ENCODE measurements at places on chromosomes 4 and X.
A peak's percentile ranks its signal among the peaks of the same experiment; 100 is the strongest.

- no peak for DNase-seq
These were observed 180.6 kb downstream of the RNF150 start for GRCh38 chr4:140952717-140953116.

DNA sequence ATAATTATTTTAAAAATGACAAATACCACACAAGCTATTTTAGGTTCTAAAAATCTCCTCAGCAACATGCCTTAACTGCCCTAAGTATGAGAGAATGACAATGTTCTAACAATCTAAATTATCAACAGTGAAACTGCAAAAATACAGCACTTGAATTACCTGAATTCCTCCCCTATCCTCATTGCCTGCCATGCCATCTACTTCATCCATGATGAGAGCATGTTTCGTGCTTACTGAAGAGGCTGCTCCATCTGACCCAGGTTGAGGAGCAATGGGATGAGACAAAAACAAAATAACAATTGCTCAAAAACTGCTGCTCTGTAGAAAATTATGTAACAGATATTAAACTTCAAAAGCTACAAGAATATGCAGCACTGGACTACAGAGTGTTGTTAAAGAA lies 63.3 kb downstream of the RFC1 start:
- DNase-seq = no peak

DNA sequence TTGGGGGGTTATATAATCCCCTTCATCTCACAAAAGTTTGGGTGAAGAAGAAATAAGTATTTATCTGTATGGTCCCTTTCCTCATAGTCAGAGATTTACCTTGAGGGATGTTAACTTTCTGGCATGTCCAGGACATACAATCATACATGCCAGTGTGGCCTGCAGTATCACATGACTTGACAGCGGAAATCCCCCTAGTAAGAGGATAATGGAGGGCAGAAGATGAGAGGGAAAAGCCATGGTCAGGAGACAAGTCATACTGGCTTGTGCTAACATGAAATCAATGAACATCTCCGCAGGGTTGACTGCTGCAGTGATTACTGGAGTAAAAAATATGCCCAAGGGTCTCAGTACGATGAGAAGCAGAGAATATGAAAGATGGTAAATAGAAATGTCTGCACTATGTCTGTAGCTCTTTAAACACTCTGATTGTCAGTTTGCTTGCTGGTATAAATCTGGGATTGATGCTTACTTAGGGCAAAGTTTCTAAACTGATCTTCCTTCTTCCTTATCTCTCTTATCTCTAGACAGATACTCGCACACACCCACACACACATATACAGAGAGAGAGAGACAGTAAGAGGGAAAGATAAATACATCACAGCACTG lies 1385.6 kb upstream of the ADGRL3 start:
- no peak for DNase-seq

GRCh38 chr4:159071178-159071968 lies 31.5 kb upstream of the RAPGEF2 start:
- no peak for DNase-seq

DNA sequence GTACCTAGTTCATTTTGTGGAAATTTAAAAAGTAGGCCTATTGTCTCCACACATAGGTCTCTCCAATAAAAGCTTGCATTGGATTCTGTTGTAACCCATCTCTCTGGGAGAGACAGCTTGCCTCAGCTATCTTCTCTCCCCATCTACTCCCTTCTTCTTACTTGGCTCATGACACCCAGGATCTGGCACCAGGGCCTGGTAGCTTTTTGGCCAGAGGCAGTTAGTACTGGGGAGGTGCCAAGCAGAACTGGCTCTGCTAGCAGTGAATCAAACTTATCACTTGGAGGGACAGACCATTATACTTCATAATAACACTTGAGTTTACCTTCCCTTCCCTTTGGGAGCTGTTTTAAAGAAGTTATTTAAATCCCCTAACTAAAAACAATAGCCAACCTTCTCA lies 31.8 kb downstream of the PLAC1 start:
- DNase-seq = no peak

DNA sequence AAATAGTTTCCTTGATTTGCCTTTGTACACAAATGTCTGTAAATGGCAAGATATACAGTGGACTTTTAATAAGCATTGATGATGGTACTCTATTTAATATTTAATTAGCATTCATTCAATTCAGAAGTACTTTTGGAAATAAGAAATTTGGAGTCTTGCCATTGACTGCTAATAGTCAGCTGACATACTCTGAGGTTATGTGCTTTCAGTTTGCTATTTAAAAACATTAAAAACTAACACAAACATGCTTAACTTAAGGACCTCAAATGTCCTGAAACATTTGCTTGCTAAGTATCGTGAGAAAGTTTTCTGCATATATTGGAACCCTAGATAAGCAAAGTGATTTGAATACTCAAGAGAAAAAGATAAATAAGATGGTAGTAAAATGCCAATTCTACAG lies 64.6 kb downstream of the REELD1 start:
- no peak for DNase-seq

DNA sequence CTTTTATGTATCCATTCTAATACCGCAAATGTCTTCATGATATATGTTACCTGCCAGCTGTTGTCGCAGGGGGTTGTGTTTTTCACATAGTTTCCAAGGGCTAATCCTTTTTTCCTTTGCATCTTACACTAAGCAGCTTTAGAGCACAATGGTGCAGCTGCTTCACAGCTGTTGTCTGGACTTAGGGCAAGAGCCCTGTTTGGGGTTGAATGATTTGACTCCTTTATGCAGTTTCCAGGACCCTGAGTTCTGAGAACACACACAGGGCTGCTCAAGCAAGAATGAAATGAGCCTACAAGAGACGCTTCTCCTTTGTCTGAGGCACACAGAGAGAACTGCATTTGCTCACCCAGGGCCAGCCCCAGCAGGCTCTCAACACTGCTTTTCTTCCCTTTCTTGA lies 20.2 kb downstream of the CCNG2 start:
- DNase-seq = no peak

GRCh38 chrX:154313147-154313546 lies 17.6 kb downstream of the TKTL1 start:
- DNase-seq = no peak

DNA sequence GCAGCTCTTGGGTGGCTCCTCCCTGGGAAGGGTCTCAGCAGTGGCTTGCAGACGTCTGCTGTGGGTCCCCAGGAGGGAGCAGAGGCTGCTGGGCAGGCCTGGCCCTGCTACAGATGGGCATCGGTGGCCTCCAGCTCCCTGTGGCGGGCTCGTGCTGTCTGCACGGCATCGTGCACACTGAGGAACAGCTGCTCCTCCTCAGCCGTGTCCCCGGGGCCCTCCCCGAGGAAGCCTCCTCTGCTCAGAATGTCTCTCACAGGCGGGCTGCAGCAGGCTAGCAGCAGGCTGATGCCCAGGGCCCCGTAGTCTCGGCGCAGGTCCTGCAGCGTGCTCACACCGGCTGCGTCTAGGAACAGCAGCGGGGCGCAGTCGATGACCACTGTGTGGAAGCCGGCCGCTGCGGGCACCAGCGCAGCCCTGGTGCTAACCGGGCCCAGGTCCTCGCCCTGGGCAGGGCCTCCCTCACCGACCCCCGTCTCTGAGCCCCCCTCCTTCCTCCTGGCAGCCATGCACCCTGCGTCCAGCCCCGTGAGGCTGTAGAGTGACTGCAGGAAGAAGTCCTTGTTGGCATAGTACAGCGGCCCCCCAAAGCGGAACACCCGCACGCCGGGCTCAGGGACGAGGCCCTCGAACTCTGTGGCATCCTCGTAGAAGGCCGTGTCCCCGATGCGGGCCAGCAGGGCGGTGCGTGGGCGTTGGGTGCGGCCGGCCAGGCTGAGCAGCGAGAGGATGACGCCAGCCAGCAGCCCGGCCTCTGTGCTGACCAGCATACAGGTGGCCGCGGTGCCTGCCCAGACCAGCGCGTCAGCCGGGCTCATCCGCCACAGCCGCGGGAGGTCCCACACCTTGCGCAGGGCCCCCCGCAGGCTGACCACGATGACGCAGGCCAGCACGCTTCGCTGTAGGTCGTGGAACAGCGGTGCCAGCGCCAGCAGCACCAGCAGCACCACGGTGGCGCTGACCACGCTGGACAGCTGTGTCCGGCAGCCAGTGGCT lies 2.2 kb downstream of the IDUA start:
- no peak for DNase-seq

GRCh38 chr4:1462768-1463075 lies 56.5 kb upstream of the NKX1-1 start:
- no peak for DNase-seq

DNA sequence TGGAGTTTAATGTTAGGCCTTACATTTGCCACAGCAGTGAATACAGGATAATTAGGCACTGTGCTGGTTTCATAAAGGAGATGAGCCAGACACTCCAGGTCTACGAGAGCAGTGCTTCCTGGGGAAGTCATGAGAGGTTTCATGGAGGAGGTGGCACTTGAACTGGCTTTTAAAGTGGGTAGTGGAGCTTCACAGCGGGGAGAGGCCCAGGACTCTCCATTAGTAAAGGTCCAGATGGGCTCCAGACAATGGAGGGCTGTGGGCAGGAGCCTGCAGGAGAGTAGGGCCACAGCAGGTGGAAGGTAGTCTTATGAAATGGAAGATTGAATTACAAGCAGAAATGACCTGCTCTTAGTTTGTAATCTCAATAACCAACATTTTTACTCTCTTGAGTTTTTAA lies 29.0 kb downstream of the CLDN22 start:
- no peak for DNase-seq

GRCh38 chr4:157459785-157460184 lies 239.3 kb downstream of the GRIA2 start:
- DNase-seq = no peak

- no peak for DNase-seq
These were observed 41.3 kb upstream of the PRKG2 start for GRCh38 chr4:81256059-81256970.

- DNase-seq = no peak
These were observed 43.1 kb downstream of the ATG4A start for GRCh38 chrX:108134724-108135123.

DNA sequence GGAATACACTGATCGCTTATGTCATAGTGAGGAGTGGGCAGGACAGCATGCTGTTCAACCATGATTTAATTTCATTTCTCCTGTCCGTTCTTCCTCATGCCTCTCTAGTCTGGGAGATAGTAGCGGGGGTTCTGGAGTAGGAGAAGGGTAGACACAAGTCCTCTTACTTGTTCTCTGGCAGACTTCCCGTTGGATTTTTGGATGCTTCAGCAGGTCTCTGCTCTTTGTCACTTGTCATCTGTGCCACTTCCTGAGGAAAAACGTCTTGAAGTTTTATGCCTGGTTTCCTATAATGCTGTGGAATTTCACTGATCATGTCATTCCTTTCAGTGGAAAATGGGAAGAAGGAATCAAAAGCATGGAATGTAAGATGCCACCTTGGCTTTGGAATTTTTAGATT lies 154.7 kb downstream of the GATB start:
- no peak for DNase-seq

DNA sequence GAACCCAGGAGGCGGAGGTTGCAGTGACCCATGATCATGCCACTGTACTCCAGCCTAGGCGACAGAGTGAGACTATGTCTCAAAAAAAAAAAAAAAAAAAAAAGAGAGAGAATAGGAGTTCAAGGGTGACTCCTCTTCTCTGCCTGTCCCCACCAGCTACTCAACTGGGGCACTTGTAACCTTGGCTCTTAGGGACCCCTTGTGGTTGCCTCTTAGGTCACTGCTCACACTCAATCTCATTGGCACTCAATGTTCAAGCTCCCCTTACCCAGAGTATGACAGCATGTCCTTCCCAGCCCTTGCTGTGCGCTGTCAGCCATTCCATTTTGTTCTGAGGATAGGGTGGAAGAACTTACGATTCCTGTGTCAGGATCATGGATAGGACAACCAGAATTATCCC lies 82.4 kb upstream of the BEND4 start:
- no peak for DNase-seq

GRCh38 chr4:132504438-132504837 lies 644.7 kb upstream of the PCDH10 start:
- DNase-seq = no peak

- no peak for DNase-seq
These were observed 37.3 kb downstream of the APBB2 start for GRCh38 chr4:41177016-41177415.

GRCh38 chr4:40192114-40193015 lies 4.5 kb upstream of the RHOH start:
- DNase-seq = no peak

DNA sequence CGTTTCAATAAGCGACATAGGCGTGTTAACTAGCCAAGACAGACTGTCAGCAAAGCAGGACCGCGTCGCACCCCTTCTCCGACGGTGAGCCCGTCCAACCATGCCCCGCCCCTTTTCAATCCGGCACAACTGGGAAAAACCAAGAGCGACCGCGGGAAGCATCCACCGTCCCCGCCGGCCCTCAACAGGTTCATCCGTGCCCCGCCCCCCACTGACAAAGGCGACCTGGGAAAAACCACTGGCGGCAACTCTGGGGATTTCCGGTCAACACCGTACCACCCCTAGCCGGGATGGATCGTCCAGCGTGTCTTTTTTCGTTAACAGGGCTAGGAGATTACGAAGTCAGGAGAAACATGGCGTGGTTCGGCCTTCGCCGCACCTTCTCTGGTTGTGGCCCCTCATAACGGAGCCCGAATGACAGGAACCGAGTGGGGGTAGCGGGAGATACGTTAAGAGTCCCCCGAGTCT lies 377 bp downstream of the TIMM17B start:
- peak; percentile 81 for DNase-seq

GRCh38 chr4:52640808-52641565 lies 18.1 kb downstream of the USP46 start:
- no peak for DNase-seq

GRCh38 chr4:80922941-80923340 lies 107.6 kb upstream of the BMP3 start:
- DNase-seq = no peak

- no peak for DNase-seq
These were observed 128.2 kb downstream of the FRYL start for GRCh38 chr4:48651914-48652313.

GRCh38 chr4:39706334-39706733 lies 8.4 kb downstream of the UBE2K start:
- DNase-seq = no peak

- no peak for DNase-seq
These were observed 30.0 kb upstream of the PGK1 start for GRCh38 chrX:78074088-78074487.

DNA sequence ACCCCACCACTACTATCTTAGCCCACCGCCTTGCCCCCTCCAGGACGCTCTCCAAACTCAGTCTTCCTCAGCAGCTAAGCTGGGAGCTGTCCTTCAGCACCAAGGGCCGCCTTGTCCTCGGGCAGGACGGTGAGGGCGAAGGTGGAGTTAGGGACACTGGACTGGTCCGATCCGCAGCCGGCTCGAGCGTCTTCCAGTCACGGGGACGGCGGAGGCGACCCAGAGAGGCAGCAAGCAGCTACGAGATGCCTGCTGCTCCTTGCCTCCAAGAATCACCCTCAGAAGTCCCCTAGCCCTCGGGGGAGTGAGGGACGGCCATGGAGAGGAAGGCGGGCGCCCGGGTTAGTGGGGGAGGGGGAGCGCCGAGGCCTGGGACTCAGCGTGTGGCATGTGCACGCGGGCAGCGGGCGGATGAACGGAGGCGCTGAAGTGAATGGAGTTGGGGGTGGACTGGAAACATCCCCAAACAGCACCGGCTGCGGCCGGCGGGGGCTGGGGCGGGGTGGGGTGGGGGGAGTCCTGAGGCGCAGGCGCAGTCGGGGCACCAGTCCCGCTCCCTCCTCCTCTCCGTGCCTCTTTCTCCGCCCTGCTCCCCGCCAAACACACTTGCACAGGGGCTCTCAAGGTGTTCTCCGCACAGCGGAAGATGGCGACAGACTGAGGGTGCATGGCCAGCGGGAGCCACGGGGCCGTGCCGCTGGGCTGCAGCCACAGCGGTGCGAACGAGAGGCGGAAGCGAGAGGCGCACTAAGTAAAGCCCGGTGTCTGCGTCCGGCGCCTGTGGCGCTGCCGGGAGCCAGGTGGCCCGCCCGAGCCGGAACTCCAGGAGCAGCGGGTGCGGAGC lies at the start of gene NALF2:
TSS of gene NALF2 (plus strand) at position 545 of the 844 bp plus-strand sequence. CDS start 957 bp downstream, outside the sequence.
- no peak for DNase-seq
